RWPE1 (cell line): ENCODE measurements at places on chromosomes 3 and 15.

DNA sequence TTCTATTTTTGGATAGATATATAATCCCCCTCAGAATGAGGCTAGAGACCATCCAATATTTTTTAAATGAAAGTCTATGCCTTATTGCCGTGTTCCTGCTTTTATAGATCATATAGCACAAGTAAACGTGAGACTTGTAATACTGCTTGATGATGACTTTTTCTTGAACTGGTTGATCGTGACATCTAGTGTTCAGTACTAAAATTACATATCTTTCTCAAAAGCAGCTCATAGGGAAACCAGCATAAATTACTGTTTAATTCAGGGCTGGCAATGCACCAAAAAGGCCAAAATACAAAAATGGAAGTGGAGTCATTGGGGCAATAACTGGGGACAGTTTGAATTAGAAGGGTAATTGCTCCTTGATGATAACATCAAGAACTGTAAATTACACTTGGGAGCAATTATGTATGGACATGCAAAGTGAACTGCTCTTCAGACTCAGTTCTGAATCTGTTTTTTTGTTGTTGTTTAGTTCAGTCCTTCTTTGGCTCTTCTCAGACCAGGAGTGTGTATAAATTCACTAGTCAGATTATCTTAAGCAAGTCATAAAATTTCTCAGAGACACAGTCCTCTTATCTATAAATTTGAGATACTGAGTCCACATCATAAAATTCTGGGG is 325.3 kb downstream of the THSD4 start:
- peak; percentile 50 for DNase-seq

- no peak for DNase-seq
Measured at GRCh38 chr15:79572691-79573404, 140.7 kb downstream of the MINAR1 start.

DNA sequence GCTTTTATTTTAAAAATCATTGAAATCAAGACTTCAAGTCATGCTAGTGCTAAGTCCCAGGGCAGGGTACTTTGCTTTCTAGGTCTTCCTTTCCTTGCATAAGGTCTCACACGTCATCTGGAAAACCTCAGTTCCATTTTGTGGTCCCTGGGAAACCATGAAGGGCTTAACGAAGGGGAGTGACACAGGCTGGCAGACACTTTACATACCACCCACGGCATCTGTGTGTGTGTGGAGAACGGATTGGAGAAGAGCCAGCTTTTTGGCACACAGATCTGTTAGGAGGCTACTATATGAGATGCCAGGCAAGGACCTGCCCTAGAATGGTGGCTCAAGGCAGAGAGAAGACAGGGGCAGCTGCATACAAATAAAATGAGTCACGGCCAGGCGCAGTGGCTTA is 107.5 kb upstream of the NSMCE3 start:
- no peak for DNase-seq

DNA sequence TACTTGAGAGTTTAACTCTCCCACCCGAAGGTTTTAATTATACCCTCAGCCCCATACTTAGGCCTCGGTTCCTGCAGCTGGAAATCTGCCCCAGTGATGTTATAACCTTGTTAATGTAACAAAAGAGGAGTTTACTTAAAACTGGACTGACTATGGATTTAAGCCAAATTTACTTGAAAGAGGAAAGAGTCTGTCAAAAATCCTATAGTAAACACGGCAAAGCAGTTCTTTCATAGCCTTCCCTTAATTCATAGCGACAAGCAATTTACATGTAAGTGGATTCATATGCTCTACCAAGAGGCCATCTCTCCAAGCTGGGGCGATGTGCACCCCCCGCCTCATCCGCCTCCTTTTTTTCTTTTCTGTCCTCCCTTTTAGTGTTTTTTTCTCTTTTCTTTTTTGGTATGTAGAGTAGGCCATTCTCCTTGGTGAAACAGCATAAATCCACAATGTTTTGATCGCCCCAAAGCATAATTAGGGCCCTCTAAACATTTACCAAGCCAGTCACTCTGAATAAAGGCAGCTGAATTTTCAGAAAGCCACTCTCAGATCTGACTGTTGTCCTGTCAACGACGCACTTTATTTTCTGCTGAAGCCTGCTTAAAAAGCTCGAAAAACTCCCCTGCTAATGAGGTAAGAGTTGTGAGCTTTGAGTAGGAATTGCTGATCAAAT is 373.1 kb upstream of the WNT5A start:
- no peak for DNase-seq

DNA sequence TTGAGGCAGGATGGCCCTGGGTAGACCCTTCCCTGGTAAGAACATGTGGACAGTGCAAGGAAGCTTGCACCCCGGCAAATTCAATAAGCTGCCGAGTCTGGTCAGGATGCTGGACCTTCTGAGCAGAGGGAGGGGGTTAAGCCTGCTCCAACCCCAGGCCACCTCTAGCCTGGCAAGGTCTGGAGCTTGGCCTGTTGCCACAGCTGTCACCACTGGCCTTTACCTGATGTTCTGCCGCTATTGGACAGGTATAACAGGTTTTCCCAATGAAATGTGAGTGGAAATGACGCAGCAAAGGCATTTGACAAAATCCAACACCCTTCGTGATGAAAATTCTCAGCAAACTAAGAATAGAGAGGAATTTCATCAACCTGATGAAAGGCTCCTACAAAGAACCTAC is 699 bp upstream of the MESP1 start:
- peak; percentile 34 for DNase-seq

DNA sequence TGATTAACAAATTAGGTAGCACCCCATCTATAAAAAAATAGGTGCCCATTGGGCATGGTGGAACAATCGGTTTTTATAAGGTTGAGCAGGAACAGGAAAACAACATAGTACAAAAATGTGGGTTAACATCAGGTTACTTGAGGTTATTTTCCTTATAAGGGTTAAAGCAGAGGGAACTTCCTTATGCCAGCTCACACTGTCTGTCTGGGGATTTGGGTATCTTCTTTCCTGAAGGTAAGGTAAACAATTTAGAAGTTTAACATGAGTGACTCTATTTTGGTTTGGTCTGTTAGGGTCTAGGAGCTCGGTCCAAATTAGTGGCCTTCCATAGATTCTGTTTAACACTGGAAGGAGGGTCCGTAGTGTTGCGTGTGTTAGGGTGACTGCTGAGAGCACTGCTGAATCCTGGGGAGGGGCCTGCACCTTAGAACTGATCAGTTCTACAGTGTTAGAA is 14.7 kb downstream of the CHD2 start:
- DNase-seq = no peak

DNA sequence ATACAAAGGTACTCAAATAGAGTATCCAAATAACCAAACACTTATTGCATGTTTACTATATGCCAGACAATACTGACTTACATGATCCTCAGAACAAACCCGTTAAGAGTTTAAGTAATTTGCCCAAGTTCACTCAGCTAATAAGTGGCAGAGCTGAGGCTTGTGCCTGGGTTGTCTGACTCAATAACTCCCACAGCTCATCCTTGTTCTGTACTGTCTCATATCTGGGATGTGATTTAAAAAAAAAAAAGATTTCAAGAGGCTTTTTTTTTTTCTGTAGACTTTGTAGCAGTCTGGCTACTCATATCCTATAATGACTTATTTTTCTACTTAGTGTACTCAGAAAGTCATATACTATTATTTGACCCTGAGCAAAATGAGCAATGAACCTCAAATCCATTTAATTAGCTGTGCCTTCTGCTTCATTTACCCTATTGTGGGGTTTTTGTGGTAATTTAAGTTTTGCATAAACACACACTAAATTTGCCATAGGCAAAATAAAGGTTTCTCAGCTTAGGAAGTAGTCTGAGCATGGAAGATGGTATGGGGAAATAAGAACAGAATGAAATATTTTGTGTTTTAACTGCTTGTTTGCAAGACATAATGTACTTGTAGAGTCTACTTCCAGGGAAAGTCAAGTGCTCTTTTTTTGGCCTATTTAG is 3.1 kb downstream of the NSUN3 start:
- no peak for DNase-seq

DNA sequence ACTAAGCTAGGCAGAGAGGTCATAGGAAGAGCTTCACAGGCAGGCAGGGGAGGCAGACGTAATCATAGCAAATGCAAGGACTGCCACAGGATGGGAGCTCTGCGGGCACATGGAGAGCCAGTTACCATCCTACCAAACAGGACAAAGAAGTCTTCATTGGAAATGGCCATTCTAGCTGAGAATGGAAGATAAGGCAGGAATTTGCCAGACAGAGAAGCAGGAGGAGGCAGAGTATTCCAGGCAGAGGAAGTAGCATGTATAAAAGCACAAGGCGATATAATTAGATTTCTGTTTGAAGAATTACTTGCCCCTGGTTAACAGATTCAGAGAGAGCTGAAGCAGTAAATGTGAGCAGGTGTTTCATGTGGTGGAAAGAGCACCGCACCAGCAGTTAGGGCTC is 3.5 kb upstream of the SEMA5B start:
- no peak for DNase-seq

GRCh38 chr3:16666206-16666605 is 61.0 kb upstream of the DAZL start:
- DNase-seq = no peak

GRCh38 chr15:78928616-78929093 is 16.2 kb downstream of the CTSH start:
- no peak for DNase-seq

- no peak for DNase-seq
Measured at GRCh38 chr3:43782541-43782940, 91.8 kb downstream of the ABHD5 start.

- no peak for DNase-seq
Measured at GRCh38 chr15:85329561-85330422, 50.6 kb upstream of the AKAP13 start.

- DNase-seq = no peak
Measured at GRCh38 chr15:74786551-74787165, 4.8 kb downstream of the CSK start.

DNA sequence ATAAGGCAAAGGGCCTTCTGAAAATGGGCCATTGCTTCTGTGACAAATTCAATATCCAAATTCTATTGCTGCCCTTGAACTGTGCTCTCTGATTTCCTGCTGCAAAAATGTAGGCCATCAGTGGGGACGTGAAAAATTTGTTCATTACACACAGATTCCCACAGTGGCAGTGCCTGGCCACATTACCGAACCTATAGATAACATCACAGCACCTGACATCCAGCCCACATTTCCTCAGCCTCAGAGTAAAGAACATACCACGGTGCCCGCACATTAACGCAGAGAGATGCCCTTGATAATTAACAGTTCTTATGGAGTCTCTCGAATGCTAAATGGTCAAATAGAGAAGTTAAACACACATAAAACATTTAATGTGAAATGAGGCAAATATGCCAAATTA is 931.6 kb upstream of the CFAP20DC start:
- DNase-seq = no peak

DNA sequence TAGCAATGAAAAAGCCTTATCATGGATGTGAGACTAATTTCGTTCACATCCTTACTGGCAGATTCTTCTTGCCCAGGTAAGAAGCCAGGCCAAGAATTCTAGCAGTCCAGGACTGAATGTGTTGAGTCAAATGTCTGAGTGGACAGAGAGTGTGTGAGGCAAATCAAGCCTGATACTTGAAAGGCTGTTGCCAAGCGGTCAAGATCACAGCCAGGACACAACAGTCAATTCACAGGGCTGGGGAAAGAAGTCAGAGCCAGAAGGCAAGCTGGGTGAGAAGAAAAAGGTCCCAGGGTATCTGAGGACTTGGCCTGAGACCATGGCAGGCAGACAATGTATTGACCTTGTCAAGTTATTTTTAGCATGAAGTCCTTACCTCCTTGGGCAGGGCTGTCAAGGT is 301.3 kb downstream of the ZNF385D start:
- no peak for DNase-seq

DNA sequence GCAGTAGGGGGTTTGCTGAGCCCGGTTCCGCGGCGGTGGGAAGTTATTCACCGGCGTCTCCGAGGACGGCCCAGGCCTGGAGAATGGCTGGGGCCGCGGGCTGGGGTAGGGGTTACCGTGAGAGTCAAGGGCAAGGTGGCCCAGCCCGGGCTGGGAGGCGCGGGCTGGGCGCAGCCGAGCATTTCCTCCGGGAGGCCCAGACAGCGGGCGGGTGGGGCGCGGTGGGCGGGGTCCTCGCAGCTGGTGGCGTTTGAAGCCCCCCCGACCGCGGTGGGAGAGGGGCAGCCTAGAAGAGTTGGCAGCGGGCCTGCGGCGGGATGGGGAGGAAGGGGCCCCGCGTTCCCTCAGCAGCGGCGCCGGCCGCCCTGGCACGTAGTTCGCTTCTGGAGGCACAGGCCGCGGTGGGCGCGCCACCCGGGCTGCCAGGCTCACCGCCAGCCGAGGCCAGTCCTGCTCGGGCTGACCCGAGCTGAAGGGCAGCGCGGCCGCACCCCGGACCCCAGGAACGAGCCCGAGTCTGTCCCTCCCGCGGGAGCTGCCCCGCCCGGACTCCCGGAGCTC is 960 bp upstream of the KLF13 start:
- peak; percentile 43 for DNase-seq

GRCh38 chr15:88232771-88233201 is 23.8 kb downstream of the NTRK3 start:
- no peak for DNase-seq
